ENCODE measurements at places on chromosomes 3 and 15. TPM values are rescaled to one million over a fixed set of nuclear protein-coding genes. Genes with fewer than 3 reads are reported as not detected.
A peak's percentile ranks its signal among the peaks of the same experiment; 100 is the strongest.

- no peak for DNase-seq
- H3K4me1 ChIP-seq, result peaks cover 10% of the 10 kb centered on the region
- H3K27me3 ChIP-seq, result peaks cover 6% of the 10 kb centered on the region
- no peaks in the 10 kb centered on the region for H3K36me3 ChIP-seq
- no peak overlapping the region for H3K4me3 ChIP-seq
Measured at GRCh38 chr3:50392101-50392715, 32.9 kb upstream of the TMEM115 start.

- H3K27me3 ChIP-seq, result no peaks in the 10 kb centered on the region
- H3K36me3 ChIP-seq, result peaks cover 4% of the 10 kb centered on the region
- H3K4me1 ChIP-seq, result peaks cover 5% of the 10 kb centered on the region
- H3K27ac ChIP-seq, result peak overlapping the region; percentile 70
Measured at GRCh38 chr15:29226436-29227208, 43.0 kb downstream of the NSMCE3 start.

The TXNRD3 gene
- total RNA-seq, result 1.8 TPM

GRCh38 chr3:29635888-29636287 is 355.0 kb downstream of the RBMS3 start:
- no peak overlapping the region for H3K27ac ChIP-seq
- no peak for DNase-seq
- H3K4me1 ChIP-seq, result peaks cover 5% of the 10 kb centered on the region
- no peaks in the 10 kb centered on the region for H3K36me3 ChIP-seq
- H3K4me3 ChIP-seq, result no peak overlapping the region

The GLCE gene
- total RNA-seq, result 6.7 TPM

- no peaks in the 10 kb centered on the region for H3K36me3 ChIP-seq
- peaks cover 44% of the 10 kb centered on the region for H3K27me3 ChIP-seq
- peaks cover 2% of the 10 kb centered on the region for H3K4me1 ChIP-seq
- peak overlapping the region; percentile 82 for H3K4me3 ChIP-seq
- H3K27ac ChIP-seq, result no peak overlapping the region
- peak; percentile 43 for DNase-seq
Measured at GRCh38 chr15:96409215-96410138, 79.0 kb downstream of the NR2F2 start.

DNA sequence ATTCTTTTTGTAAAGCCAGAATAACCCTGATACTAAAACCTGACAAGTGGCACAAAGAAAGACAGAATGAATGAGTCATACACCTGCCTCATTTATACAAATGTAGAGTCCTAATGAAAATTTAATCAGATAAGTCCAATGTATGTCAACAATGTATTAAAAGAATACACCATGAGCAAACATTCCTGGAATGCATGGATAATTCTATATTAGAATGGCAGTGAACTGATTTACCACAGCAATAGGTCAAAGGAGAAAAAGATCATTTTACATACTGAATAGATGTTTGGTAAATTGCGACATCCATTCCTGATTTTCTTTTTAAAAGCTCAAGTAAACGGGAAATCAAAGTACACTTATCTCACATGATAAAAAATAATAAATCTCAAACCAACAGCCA is 11.2 kb upstream of the LOXL1 start:
- no peak overlapping the region for H3K4me3 ChIP-seq
- no peaks in the 10 kb centered on the region for H3K27me3 ChIP-seq
- H3K27ac ChIP-seq, result no peak overlapping the region
- H3K36me3 ChIP-seq, result peaks cover 23% of the 10 kb centered on the region
